A549 treated with CORT108297 at 1 μM for 4 hours (cell line): ENCODE measurements at places on chromosomes 1 and 21. TPM values are rescaled to one million over a fixed set of nuclear protein-coding genes. Genes with fewer than 3 reads are reported as not detected.

Gene UFC1
- total RNA-seq, result 84.9 to 147 TPM (median 87.3 TPM) in 5 replicates

Gene TAL1
- 0.02 TPM in 2 of 5 replicates, not detected in the others for total RNA-seq

Gene BNIPL
- total RNA-seq, result 0.07 to 0.12 TPM (median 0.07 TPM) in 5 replicates

Gene PCBP3
- 0.92 to 1.5 TPM (median 1.2 TPM) in 5 replicates for total RNA-seq

Gene OXCT2
- total RNA-seq, result 0.40 to 0.74 TPM (median 0.50 TPM) in 5 replicates

Gene RIIAD1
- 0.27 TPM in 1 of 5 replicates, not detected in the others for total RNA-seq

Gene CCDC30
- 0.39 to 0.68 TPM (median 0.59 TPM) in 5 replicates for total RNA-seq

Gene SLC22A15
- total RNA-seq, result 0.50 to 0.93 TPM (median 0.66 TPM) in 5 replicates

Gene PFKFB2
- total RNA-seq, result 5.2 to 6.6 TPM (median 6.1 TPM) in 5 replicates

Gene HENMT1
- total RNA-seq, result 3.6 to 5.2 TPM (median 4.4 TPM) in 5 replicates

Gene FCRL6
- total RNA-seq, result not detected in 5 replicates

Gene AIRE
- not detected in 5 replicates for total RNA-seq

Gene RXFP4
- 0.07 TPM in 1 of 5 replicates, not detected in the others for total RNA-seq

Gene SLC2A5
- 0.04 to 0.25 TPM (median 0.17 TPM) in 5 replicates for total RNA-seq

Gene BCAR3
- 55.1 to 75.3 TPM (median 65.8 TPM) in 5 replicates for total RNA-seq
